ENCODE measurements at places on chromosomes 7 and 10.

DNA sequence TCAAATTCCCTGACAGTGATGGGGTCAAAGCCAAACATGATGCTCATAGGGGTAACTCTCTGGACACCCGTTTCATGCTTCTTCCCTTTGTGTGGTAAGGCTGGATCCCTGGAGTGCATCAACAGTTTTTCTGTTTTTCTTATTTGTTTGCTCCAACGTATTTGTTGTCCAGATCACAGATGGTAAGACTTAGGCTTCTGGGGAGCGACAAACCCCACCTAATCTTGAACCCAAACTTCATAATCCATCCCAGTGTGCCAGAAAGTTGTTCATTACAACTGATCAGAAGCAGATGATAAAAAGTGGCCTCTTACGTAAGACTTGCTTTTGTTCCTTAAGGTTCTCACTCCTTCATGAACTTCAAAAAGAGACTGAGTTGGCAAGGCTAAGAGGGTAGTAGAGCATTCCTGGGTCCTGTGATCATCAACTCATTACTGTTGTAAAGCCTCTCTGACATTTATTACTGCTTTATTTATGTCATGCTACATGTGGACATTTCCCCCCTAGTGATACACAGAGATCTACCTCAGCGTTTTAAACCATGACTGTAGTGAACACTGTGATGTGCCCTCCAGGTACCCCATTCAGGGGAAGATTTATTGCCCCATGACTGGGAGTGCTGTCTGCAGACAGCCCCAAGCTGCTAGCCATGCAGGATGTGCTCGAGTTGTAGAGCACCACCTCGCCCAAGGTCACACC, 125.6 kb downstream of the CCDC71L start:
- DNase-seq: no peak

DNA sequence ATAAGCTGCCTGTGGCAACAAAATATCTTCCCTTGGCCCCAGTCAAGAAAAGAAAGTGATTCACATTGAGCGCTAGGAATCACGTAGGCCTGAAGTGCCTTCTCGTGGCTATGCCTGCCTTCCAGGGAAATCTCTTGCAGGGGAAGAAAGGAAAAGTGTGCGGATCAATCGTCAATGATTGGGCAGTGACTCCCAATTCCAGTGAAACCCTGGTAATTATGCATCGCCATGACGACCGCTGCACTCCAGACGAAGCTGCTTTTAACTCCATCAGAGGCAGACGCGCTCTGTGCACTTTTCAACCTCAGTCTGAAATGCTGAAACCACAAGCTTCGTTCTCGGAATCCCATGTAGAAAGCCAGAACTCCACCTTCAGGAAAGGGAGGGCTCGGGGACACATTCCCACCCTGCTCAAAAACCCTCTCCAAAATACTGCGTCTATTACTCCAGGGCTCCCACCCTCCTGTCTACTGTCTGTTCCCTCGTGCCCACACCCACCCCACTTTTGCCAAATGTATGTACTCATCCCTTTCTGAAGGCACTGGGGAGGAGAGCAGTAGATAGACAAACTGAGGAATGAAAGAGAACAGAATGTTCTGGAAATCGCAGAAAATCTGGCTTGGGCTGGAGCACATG, 24.2 kb upstream of the PRKAG2 start:
- DNase-seq: no peak

DNA sequence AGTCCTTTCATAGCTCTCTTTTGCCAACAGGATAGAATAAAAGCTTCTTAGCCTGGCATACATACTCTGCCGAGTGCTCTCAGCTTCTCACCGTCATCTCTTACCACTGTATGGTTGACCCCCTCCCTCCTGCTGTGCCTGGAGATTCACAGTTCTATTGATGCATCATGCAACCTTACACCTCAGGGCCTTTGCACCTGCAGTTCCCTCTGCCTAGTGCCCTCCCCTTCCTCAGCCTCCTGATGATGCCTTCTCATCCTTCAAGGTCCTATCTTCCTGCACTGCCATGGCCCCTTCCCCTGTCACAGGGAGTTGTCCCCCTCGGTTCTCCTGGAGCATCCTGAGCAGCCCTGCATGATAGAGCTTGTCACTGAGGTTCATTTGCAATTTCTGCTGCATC, 81.5 kb downstream of the CDH23 start:
- DNase-seq: no peak

GRCh38 chr7:30733691-30734090, 18.2 kb upstream of the INMT start:
- DNase-seq: no peak

DNA sequence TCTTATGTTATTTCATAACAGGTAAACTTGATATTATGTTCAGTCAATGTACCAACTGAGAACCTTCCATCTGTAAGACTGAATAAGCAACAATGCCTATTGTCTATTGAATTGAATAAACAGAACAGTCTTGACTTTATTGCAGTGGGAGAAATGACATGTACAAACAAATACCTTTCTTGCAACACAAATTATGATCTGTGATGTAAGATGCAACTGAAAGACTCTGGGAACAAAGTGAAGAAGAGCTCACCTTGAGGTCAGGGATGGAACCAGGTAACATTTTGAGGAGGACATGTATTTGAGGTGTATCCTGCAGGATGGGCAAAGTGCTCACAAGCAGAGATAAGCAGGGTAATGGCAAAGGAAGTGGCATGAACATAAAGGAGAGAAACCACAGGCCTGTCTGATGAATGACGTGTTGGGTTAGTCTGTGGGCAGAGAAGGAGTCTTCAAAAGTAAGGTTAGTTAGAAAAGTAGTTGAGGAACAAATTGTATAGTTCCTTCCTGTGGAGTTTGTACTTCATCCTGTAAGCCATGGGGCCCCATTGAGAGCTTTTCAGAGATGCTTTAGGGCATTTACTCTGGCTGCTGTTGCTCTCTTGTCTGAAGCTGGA, 9.5 kb downstream of the PNLIPRP3 start:
- DNase-seq: no peak

DNA sequence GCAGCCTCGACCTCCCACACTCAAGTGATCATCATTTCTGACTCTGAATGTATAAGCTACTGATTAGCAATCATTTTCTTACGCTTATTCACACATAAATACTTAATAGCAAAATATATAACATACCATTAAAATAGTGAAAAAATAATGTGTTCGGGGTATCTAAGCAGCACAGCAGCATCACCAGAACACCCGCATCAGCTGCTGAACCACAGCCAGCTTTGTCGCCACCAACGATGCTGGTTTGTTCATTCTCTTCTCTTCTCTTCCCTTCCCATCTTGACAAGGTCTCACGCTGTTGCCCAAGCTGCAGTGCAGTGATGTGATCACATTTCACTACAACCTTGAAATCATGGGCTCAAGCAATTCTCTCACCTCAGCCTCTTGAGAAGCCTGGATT, 425.1 kb upstream of the LRGUK start:
- DNase-seq: no peak

DNA sequence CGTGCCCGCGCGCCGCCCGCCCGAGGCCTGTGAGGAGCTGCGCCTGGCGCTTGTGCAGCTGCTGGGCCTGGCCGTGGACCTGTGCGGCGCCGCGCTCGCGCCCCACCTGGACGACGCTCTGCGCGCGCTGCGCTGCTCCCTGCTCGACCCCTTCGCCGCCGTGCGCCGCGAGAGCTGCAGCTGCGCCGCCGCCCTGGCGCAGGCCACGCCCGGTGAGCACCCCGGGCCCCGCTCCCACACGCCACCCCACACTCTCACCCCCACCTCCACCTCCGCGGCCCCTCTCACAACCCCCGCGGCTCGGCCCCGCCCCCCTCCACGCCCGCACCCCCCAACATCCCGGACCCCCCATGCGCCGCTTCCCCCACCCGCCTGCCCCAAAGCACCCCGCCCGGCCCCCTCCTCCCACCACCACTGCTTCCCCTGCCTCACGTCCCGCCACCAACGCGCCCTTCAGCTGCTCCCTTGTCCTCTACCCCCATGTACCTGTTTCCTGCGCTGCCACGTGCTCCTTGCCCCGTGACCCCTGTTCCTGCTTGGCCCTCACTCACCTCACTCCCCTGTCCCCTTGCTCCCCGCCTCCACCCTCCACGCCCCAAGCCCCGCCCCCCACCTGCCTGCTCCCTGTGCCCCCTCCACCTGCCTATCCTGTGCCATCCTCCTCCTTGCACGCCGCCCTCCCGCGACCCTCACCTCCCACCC, at the start of gene PRKAR1B:
Gene PRKAR1B, minus strand, starts transcription at position 178 of the 702 bp plus-strand sequence. CDS start 15,776 bp downstream, outside the sequence.
- no peak for DNase-seq

DNA sequence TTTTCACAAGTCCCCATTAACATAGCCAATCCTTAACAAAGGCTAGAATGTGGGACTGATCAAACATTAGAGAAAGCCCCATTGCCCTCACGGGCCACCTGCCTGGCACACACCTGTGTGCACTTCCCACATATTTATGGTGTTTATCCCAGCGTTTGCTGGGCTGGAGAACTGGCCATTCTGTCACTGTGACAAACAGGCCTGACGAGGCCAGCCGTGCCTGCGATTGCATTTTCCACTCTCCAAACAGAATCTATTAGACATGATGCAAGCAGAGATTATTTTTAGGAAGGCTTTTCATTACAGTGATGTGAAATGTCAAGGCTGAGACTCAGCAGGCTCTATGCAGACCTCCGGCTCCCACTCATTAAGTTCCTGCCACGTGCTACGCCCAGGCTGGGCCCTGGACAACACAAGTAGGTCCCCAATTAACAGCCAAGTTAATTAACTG, 20.4 kb downstream of the PTPRN2 start:
- no peak for DNase-seq

- DNase-seq: no peak
Observed at GRCh38 chr7:132592231-132592920, 16.1 kb upstream of the PLXNA4 start.

DNA sequence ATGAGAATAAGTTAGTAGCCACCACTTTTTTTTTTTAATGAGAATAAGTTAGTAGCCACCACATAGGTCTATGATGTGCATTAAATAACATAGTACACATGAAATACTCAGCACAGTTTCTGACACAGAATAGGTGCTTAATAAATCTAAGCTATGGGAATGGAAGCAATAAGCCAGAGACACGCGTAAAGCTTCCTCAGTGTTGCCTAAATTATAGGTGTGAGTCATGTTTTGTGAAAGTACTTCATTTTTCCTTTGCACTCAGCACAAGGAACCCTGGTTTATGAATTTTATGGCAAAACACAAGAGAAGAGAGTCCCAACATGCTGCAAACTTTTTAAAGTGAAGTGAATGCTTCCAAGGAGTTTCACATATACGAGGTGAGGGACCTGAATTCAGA, 267.4 kb downstream of the RNLS start:
- DNase-seq: no peak

GRCh38 chr10:43222210-43222720, 44.6 kb downstream of the RASGEF1A start:
- DNase-seq: no peak

GRCh38 chr10:76558996-76559891, 1078.4 kb downstream of the KCNMA1 start:
- DNase-seq: no peak

DNA sequence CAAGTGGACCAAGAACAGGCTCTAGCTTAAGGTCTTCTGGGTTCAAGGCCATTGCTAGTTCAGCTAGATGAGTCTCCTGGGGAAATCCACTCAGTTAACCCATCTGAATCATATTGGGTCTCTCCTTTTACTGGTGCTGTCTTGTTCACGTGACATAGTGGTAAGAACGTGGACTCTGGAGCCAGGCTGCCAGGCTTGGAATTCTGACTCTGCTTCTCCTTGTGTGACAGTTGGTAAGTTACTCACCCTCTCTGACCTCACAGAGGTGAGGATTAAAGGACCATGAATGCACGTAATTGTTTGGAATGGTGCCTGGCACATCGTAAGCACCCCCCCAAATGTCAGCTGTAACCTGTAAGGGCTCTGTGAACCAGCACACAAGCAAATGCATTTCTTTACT, 9.7 kb upstream of the CALU start:
- no peak for DNase-seq

- no peak for DNase-seq
Observed at GRCh38 chr7:159179241-159179640, 34.6 kb upstream of the VIPR2 start.

- DNase-seq: no peak
Observed at GRCh38 chr10:115879372-115880089, 393.5 kb downstream of the GFRA1 start.

DNA sequence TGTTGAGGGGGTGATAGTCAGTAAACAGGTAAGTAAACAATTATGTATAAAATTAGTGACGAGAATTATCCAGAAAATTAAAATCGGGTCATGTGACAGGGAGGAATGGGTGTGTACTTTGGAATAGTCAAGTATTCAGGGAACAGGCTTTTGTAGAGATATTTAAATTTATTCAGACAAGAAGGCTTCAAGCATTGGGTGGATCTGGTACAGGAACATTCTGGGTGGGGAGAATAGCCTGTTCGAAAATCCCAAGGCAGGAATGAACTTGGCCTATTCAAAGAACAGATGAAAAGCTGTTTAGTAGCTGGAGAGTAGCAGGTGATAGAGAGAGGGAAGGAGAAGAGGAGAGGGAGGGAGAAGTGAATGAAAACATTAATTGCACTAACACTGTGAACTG, 448.9 kb upstream of the FZD8 start:
- no peak for DNase-seq

GRCh38 chr10:112775892-112776674, 174.0 kb upstream of the TCF7L2 start:
- DNase-seq: no peak

- DNase-seq: peak; percentile 18
Observed at GRCh38 chr7:650339-651031, 76.0 kb upstream of the DNAAF5 start.

- no peak for DNase-seq
Observed at GRCh38 chr10:104318810-104319741, 19.2 kb downstream of the ITPRIP start.

GRCh38 chr10:6092731-6093130, 3.9 kb downstream of the RBM17 start:
- no peak for DNase-seq

DNA sequence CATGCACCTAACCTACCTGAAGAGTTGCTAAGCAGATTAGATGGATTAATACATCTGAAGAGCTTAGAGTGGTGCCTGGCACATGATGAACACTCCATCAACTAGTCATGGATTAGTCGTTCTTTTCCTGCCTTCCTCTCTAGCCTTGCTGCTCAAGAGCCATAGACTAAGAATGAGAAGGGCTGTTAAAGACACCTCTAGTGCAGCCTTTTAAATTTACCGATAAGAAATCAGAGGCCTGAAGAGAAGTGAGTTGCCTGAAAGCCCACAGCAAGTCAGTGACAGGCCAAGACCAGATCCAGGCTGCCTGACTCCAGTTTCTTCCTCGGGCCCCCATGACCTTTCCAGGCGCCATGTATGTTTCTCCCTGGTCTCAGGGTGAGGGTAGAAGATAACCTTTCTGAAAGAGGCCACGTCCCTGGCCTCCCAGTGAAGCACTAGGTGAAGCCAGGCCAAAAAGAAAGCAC, 6.5 kb downstream of the TSPAN15 start:
- no peak for DNase-seq

- DNase-seq: no peak
Observed at GRCh38 chr10:102342958-102343357, 52.5 kb upstream of the NFKB2 start.

- no peak for DNase-seq
Observed at GRCh38 chr7:2799253-2799652, 44.9 kb downstream of the GNA12 start.

DNA sequence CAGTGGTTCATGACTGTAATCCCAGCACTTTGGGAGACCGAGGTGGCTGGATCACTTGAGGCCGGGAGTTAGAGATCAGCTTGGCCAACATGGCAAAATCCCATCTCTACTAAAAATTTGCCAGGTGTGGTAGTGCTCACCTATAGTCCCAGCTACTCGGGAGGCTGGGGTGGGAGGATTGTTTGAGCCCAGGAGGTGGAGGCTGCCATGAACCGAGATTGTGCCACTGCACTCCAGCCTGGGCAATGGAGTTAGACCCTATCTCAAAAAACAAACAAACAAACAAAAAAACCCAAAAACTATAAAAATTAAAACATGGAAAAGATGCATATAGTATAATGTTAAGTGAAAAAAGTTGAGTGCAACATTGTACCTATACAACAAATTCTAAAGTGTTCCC, 81.4 kb downstream of the AKR1D1 start:
- DNase-seq: no peak

Measured in anterior cingulate cortex (tissue), 58 donors.